Activated B cell treated with CpG ODN at 0.5 μM for 24 hours (primary cell): ENCODE measurements at places on chromosomes 2 and 18.

DNA sequence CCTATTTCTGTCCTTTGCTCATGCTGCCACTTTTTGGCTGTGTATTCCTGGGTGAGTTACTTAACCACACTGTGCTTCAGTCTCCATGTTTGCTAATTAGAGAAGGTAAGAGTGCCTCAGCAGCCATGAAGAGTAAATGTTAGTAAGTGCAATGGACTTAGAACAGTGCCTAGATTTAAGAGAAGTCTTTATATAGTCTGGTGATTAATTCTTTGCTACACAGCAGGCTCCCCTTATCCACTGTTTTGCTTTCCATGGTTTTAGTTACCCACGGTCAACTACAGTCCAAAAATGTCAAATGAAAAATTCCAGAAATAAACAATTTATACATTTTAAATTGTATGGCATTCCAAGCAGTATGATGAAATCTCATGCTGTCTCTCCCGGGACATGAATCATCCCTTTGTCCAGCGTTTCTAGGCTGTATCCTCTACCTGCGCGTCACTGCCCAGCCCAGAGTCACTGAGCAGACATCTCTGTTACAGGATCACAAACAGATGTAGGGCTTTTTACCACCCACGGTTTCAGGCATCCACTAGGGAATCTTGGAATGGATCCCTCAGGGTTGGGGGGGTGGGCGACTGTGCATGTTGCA, 91.0 kb downstream of the CTIF start:
- no peak for DNase-seq

DNA sequence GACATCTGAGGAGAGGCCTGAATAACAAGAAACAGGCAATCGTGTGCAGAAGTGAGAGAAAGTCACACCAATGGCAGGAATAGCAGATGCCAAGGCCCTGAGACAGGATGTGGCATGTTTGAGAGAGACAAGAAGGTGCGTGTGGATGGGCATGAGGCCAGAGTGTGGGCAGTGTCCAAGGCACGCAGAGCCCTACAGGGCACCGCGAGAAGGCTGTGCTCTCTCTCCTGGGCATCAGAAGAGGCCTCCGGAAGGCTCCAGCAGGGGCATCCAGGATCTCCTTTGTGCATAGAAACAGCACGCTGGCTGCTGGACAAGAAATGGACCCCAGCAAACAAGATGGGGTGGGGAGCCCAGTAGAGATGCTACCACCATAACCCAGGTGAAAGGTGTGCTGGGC, 239.0 kb upstream of the RAB6C start:
- DNase-seq: no peak

- DNase-seq: peak; percentile 19
Measured at GRCh38 chr2:169768262-169768995, 30.2 kb upstream of the SSB start.

- no peak for DNase-seq
Measured at GRCh38 chr2:31148514-31148913, 10.3 kb upstream of the GALNT14 start.

DNA sequence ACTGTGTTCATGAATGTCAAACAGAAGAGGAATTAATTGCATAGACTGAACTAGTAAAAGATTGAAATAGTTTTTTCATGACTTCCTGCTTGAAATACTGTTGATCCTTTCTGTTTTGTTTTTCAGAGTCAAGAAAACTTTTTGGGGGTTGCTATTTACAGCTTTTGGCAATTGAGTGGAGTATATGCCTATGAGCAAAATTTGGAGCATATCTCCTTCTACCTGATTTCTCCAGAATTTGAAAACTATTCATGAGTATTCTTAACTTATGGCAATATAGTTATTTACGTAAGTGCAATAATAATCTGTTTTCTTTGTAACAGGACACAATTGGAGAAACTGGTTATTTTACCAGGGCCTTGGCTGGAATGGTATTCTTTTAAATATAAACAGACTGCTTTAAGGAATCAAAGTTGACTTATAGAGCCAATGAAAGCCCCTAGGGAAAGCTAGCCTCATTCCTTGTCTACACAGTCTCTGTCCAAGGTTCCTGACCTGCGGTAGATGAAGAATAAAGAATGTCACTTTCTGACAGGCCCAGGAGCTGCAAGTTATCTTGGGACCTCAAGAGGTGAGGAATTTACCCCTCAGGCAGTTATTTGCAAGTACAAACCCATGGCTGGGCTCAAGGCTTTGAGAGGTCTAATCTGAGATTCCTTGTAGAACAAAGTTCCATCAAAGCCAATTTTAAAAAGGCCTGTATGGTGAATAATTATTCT, 193.5 kb upstream of the NDUFV2 start:
- no peak for DNase-seq

GRCh38 chr2:9714630-9715214, 83.9 kb upstream of the YWHAQ start:
- no peak for DNase-seq

DNA sequence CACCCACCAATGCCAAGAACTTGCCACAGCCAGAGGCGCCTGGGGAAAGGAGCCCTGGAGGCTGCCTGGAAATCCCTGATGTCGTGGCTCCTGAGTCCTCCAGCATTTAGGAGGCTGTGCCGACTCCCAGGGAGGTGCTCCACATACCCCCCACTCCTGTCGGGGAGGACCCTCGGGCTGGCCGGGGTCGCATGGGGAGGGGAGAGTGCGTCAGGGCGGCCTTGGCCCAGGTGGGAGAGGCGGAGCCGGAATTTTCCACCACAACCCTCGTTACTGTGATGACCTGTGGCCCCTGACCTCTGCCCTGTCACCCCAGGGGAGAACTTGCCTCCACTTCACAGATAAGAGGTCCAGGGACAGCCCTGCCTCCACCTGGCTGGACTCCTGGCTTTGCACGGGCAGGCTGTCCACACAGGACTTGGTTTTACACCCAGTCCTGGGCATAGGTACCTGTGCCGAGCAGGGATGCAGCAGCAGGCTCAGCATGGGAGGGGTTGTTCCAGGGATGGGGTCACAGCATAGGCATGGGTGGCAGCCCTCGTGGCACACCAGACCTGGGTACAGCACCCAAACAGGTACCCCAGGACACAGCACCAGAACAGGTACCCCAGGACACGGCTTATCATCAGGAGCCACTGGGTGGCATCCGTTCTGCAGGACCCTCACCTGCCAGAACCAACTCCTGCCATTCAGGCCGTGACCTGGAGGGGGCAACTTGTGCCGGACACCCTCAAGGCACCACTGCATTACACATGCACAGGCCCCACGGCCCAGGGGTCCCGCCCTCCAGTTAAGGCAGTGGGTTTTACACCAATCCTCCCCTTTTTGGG, 12.3 kb upstream of the AGXT start:
- DNase-seq: no peak

DNA sequence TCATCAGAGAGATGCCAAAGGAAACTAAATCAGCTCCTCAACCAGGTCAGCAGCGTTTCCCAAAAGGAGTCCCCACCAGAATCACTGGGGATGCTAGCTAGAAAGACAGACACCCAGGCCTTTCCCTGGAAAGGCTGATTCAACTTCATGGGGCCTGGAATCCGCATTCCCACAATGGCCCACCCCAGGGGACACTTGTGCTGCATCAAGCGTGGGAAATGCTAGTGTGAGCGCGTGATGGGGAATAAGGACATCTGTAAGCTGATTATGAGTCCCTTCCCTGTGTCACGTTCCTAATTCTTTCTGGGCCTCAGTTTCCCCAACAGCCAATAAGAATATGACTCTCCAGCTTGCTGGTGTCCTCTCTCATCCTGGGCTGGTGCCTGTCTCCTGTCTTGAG, 2.2 kb upstream of the WNT10A start:
- DNase-seq: no peak

- DNase-seq: no peak
Measured at GRCh38 chr2:36173760-36174404, 181.7 kb upstream of the CRIM1 start.

GRCh38 chr2:99386011-99386410, 48.8 kb downstream of the EIF5B start:
- DNase-seq: no peak

- no peak for DNase-seq
Measured at GRCh38 chr2:236677368-236677767, 107.7 kb downstream of the ACKR3 start.

DNA sequence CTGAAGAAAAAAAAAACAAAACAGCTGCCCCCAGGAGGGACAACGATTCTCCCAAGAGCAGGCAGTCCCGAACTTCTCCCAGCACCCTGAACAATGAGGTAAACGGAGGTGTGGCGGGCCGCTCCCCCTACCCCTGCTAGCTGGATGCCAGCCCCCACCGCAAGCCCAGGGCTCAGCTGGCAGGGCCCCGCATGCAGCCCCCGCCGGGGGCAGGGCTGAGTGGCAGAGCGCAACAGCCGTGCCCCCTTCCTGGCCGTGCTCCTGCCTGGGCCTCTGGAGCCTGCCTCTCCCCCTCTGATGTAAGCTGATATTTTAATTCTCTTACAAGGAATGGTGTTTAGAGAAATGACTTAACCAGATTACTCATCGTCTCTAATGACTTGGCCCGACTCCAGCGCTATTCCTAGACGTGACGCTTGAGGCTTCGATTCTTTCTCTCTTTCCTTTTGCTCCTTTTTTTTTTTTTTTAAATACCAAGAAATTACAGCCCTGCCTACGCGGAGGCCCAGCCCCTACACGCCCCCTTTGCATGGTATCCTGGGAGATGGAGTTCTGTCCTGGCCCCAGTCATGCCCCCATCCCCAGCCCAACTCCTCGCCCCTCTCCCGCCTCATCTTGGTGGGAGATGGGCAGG, 4.6 kb upstream of the ARID5A start:
- peak; percentile 45 for DNase-seq

DNA sequence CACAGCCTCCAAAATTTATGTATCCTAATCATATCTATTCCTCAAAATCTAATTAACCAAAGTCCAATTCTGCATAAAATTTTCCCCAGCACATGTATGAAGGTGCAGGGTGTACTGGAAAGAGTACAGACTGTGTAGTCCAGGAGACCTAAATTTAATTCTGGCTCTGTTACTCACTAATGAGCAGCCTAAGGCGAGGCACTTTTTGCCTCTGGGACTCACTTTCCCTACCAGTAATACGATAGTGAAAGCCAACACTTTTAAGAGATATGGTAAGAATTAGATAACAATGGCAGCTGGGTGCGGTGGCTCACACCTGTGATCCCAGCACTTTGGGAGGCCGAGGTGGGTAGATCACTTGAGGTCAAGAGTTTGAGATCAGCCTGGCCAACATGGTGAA, 177.7 kb downstream of the PIEZO2 start:
- no peak for DNase-seq

DNA sequence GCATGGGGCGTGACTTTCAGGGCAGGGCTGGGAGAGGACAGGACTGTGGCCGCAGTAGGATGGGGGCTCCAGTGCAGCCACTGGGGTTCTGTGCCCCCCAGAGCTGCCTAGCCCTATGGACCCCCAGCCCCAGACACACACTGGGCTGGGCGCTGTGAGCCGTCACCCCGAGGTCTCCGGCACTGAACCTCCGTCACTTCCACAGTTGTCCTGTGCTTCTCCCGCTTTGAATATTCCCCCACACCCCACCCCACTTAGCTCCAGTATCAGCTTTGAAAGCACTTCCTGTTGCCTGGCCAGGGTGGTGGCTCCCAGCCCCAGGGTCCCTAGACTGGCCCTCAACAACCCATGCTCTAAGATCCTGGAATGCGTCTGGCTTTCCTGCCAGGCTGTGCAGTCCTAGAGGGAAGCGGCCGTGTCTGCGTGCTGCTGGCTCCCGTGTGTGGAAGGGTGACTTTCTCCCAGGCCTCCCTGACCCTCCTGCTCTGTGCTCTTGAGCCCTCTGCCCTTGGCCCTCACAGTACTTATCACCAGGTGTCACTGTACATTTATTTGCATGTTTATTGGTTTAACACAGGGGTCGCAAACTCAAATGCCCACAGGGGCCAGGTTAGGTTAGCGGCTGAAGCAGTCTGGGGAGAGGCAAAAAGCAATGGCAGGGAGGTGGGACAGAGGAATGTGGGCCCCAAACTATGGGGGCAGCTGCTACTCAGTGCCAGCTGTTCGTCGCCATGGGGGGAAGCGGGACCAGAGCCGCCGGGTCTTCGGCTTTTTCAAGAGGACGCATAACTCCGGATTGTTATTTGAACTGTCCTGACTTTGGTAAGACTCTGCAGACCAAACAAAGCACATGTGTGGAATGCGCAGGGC, 9.9 kb downstream of the OBSL1 start:
- no peak for DNase-seq

- no peak for DNase-seq
Measured at GRCh38 chr2:49857371-49858112, 703.2 kb upstream of the FSHR start.

DNA sequence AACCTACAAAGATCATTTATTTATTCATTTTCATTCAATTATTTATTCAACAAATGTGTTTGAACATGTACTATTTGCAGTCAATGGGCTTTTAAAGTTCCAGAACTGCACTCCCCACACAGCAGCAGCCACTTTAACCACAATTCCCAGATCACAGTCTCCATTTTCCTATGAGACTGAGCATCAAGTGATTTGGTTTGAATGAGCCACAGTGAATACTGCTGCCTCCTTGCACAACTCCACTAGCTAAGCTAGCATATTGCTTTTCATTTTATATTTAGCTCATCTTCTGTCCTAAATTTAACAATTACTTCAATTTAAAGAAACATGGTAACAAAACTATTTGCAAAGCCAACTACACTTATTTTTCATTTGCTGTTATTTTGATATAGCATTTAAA, 353.4 kb upstream of the VRK2 start:
- no peak for DNase-seq

- no peak for DNase-seq
Measured at GRCh38 chr2:3078684-3079083, 298.9 kb downstream of the EIPR1 start.

GRCh38 chr2:23596316-23596885, 211.4 kb downstream of the KLHL29 start:
- DNase-seq: no peak

- DNase-seq: no peak
Measured at GRCh38 chr2:204321910-204322751, 223.1 kb upstream of the PARD3B start.

DNA sequence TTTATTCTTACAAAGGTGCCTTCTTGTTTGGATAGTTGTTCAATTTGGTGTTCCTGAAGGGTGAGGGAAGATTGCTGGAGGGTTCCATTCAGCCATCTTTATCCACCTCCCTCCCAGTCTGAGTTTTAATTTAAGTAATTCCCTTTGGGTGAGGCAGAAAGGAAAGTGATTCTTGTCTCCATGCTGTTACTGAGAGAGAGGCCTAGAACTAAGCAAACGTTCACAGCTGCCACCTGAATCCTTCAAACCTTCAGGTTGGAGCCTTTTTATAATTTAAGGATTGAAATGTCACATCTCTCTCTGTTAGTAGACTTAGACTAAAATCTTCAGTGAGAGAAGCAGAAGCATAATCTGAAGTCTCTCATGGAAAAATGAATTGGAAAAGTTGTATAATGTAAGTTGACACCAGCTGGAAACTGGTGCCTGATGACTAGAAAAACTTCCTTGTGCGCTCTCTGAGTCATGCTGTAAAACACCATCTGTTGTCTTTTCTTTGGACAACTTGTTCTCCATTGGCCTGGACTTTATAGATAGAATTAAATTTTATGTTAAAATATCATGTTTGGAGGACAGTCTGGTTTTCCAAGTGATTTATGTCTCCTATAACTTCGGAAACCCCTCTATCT, 14.6 kb downstream of the STRADB start:
- DNase-seq: no peak
